ENCODE measurements at places on chromosomes 6 and 20.

GRCh38 chr20:17816804-17817587, 117.2 kb downstream of the BANF2 start:
- no peak for DNase-seq

- DNase-seq = no peak
Observed at GRCh38 chr6:25165800-25166199, 113.4 kb upstream of the CARMIL1 start.

- DNase-seq = no peak
Observed at GRCh38 chr6:15207923-15208322, 37.9 kb upstream of the JARID2 start.

GRCh38 chr20:57440678-57441509, 49.7 kb downstream of the RBM38 start:
- DNase-seq = no peak

- no peak for DNase-seq
Observed at GRCh38 chr6:21823371-21823770, 229.8 kb downstream of the SOX4 start.

- no peak for DNase-seq
Observed at GRCh38 chr20:33578510-33578909, 83.6 kb upstream of the C20orf144 start.

DNA sequence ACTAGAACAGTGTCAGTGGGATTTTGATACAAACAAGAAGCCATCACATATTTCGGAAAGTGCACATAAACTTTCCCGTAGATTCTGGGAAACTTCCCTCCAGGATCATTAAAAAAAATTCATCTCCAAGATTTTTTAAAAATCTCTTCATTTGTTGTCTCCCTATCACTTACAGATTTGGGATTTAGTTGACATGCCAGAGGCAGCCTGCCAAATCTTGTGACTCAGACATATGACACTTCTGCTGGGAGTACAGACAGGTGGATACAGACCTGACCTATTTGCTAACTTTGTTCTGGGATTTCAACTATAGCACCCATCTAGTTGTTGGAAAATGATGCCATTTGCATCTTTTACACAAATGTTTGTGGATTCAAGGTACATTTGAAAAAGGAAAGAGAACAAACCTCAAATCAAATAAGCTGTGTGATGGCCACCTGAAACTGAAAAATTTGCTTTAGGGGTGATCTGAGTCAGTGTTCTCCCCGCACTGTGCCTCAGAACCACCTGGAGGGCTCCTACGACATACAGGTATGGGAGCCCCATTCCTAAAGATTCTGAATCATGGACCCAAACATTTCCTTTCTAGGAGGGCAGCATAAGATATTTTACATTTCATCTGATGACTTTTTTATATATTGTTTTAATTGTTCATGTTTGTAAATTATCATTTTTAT, 21.9 kb upstream of the CD2AP start:
- DNase-seq = no peak

DNA sequence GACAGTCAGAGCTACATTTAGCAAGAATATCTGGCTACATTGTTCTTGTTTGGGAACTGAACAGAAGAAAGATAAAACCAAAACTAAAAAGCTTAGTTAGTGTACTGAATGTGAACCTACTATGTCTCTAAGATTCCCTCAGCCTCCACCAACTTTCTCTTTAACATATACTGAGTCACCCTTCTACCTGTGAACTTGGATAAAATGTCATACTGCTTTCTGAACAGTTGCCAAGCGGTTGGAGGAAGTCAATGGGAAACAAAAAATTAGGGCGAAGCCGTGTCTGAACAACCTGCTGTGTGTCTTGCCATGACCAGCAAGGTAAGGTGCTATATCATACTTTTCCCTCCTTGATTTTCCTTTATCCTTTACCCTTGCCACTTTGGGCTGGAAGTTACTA, 243.5 kb downstream of the BTBD9 start:
- DNase-seq = no peak

DNA sequence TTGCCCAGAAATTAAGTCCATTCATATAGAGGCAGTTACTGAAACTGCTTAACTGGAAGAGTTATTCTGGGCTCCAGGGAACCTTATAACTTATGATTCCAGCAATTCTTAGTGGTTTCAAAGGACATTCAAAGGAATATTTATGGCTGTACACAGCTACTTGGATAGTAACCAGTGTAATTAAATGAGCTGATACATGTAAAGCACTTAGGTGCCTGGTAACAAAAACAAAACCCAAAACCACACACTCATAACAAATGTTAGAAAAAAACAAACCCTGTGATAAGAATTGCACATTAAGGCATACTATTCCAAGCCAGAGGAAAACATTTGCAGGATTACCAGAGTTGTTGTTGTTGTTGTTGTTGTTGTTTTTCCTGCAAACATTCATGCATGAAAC, 51.5 kb downstream of the STK4 start:
- DNase-seq = no peak

DNA sequence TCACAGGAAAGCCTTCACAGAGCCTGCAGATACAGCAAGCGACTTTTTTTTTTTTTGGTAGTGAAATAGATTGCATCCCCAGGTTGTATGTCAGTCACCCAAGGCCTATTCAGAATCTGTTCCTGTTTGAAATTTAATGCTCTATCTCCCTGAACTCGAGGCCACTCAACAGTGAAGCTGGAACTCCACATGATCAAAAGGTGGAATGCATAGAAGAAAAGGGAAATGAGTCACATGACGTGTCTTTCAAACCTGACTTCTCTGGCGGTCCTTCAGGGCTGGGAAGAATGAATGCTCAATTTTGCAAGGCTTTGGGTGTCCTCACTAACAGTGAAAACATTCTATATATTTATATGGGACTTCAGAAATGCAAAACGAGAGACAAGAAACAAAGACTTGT, 88.4 kb upstream of the B3GAT2 start:
- no peak for DNase-seq

DNA sequence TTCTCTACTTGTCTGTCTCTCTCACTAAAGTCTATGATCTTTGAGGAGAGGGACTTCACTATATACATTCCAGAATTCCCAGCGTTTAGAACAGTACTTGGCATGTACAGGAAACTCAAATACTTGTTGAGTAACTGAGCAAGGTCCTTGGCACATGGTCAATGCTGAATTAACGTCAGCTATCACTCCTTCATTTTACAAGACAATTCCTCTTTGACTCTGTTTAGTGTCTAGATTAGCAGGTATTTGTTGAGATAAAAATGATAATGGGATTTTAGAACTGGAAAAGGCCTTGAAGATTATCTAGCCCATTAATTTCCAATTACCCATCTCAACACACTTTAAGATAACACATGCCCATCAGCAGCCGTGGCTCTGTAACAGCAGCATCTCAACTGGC, 6.6 kb upstream of the GUCA1B start:
- no peak for DNase-seq

DNA sequence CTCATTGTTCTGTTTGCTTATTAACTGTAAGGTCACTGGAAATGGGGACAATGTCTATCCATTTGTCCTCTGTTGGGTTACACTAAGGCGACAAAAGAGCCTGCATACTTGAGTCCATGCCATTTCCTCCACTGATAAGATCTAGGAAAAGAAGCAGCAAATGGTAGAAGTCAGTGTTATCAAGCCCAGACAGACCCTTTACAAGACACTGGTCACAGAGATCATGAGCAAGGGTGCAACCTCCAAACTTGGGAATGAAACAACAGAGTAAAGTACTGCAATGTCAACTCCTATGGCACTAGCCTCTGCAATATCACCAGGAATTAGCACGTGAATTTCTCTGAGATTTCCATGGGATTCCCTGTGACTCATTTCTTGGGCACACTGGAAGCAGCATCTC, 126.9 kb downstream of the ID4 start:
- no peak for DNase-seq

GRCh38 chr20:57600320-57601210, 19.7 kb downstream of the ZBP1 start:
- DNase-seq = no peak

GRCh38 chr6:4256969-4257368, 121.6 kb upstream of the ECI2 start:
- no peak for DNase-seq

- no peak for DNase-seq
Observed at GRCh38 chr6:161168281-161168891, 105.5 kb downstream of the AGPAT4 start.

- no peak for DNase-seq
Observed at GRCh38 chr20:34525342-34525708, 9.1 kb downstream of the DYNLRB1 start.

GRCh38 chr20:23630392-23630849, 7.3 kb downstream of the CST3 start:
- no peak for DNase-seq

Data from stimulated activated CD4-positive, alpha-beta T cell treated with anti-CD3 and anti-CD28 coated beads, TNF-alpha, amount 100 ng/mL, for 24 hours (primary cell).